ENCODE measurements at places on chromosomes 12 and 14.
A peak's percentile ranks its signal among the peaks of the same experiment; 100 is the strongest.

DNA sequence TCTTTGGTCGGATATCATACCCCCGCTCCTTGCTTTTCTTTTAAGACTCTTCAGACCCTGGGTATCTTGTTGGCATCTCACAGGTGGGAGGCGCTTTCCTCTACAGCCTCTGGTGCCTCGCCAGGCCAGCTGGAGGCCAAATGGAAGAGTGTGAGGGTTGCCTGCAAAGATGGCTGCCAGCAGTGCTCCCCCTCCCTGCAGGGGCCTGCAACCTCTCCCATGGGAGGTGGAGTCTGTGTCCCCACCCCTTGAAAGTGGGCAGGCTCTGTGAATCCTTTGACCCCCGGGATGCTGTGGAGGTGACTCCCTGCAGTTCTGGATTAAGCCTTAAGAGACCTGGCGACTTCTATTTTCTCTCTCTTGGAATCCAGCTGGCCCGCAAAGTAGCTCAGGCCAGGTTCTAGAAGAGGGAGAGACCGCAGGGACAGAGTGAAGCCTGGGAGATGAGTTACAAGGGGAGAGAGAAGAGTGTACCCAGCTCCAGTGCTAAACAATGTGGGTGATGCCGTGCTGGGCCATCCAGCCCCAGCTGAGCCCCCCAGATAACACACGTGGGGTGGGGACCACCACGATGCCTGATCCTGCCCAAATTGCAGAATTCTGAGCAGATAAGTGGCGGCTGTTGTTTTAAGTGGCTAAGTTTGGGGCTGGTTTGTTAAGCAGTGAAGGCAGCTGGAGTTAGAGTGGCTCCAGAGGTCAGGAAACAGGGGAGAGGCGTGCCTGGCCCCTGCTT, 37.9 kb upstream of the NCOR2 start:
- DNase-seq, result peak; percentile 51

- DNase-seq, result no peak
Observed at GRCh38 chr12:14693116-14693515, 3.3 kb downstream of the GUCY2C start.

GRCh38 chr14:100374876-100375265, 51.7 kb downstream of the SLC25A47 start:
- DNase-seq, result no peak

DNA sequence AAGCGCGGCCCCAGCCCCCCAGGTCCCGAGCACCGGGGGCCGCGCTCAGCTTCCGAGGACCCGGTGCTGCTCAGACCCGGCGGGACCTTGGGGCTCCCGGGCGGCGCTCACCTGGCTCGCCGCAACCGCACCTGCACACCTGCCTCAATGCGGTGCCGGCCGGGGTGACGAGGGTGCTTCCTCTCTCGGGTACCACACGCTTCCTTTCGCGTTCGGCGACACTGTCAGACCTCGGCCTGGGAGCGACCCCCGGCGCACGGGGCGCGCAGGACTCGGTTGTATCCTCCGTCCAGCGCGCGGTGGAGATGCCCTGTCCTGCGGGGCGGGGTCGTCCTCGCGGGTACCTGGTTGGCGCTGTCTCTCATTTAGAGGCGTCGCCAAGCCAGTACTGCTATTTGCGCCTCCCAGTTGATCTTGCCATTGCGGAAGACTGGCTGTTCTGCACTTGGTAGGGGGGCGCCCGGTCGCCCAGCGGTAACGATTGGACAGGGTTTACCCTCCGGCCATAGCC, 718 bp downstream of the PACS2 start:
- DNase-seq, result no peak

GRCh38 chr14:22252686-22253085, 336.3 kb downstream of the DAD1 start:
- no peak for DNase-seq

DNA sequence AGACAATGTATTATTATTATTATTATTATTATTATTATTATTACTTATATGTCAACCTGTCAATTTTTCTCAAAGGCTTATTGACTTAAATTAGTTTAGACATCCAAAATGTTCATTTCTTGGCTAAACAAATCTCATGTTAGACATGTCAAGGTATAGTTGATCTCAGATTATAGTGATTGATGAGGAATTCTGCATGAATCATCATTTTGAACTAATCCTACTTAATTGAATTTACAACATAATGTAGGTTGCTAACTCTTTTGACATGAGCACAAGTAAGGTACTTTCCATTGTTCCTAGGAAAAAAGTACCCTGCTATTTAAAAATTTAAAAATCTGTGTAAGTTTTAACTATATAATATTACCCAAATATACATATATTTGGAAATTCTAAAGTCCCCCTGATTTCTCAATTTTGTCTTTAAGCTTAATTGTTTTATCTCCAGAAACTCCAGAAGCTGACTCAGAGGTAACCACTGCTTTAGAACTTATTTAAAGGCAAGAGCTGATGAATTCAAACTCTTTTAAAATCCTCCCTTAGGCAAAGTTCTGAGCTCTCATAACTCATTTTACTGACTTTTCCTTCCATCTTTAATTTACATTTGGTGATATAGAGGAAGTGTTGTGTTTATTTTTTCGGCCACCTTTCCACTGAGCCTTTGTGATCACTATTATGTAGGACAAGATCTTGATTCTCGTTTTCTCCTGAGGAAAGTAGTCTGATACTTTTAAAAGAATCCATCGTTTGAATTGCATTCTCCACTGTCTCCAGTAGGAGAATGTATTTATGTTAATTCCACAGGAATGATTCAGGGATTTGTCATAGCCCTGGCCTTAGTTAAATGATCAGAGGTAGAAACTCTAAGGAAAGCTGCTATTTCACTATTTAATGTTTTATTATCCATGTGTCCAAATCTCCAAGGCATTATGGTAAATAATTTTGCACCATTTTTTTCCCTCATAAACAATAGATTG, 1304.5 kb downstream of the AACS start:
- DNase-seq, result no peak

GRCh38 chr12:123269395-123269892, 2.2 kb downstream of the CDK2AP1 start:
- DNase-seq, result peak; percentile 51

GRCh38 chr12:46650688-46651087, 175.1 kb downstream of the SLC38A4 start:
- DNase-seq, result no peak

DNA sequence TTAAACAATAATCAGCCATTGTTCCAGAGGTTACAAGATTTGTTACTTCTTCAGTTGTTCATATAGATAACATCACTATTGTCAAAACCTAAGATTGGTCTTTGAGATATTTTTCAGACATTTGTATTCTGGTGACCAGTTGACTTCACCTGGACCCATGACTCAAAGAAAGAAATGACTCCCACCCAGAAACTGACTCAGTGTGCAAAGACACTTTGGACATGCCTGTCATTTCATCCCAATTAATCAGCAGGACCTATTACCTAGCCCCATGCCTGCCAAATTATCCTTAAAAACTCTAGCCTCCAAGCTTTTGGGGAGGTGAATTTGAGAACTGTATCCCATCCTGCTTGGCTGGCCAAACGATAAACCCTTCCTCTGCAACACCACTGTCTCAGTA, 27.7 kb upstream of the TSPAN11 start:
- no peak for DNase-seq

DNA sequence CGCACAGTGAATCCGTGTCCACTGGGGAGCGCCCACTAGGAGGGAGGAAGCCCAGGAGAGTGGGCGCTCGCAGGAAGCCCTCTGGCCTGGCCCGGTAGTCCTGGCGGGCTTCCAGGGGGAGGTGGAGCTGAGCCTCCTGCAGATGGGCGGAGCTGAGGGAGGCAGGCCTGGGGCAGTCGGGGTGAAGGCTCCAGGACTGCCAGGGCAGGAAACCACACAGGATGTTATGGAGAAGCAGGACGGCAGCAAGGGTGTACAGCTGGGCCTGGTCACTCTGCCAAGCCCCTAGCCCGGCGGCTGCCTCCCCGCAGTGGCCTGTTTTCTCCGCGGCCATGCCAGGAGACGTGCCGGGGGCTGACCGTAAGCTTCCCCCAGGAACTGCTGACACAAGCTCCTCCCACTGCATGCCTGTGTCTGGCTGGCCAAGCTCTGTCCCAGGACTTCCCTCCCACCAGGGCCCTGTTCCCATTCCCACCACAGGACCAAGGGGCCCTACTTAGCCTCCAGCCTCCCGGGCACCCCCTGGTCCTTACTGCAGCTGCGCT, 143.4 kb upstream of the C14orf180 start:
- DNase-seq, result peak; percentile 41

GRCh38 chr14:76810953-76811400, 1.7 kb downstream of the ANGEL1 start:
- DNase-seq, result no peak

DNA sequence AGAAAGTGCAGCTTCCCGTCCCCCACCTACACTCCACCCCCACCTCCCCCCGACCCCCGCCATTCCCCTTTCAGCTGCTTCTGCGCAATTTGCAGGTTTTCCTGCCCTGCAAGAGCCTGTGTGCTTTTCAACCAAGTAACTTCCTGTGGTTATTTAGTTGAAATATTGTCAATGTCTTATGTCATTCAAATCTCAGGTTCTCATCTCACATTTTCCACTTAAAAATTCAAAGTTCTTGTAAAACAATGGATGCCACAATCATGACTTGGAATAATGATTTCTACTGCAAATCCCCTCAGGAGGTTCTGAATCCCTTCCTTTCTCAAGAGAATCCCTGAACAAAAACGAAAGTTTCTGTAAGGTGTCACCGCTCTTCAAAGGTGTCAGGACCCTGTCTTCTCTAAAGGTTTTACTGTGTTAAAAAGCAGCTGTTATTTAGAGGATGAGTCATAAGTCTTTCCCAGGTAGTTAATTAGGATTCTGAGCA, 31.6 kb downstream of the WBP11 start:
- DNase-seq, result no peak

Data from liver (tissue), 10 donors.